ENCODE measurements at places on chromosomes 2 and 18.

DNA sequence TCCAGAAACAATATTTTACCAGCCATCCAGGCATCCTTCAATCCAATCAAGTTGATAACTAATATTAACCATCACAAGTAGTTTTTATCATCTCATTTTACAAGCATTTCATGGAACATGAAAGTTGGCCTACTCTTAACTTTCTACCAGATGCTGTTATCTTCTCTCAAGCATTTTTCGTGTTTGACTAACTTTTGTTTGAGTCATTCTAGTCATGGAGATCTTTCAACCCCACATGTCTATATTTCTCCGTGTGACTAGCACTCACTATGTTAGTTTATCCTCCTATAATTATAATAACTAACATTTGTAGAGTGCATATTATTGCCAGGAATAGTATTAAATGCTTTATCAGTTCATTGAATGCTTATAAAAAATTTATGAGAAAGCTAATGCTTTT is 307.0 kb upstream of the CWC22 start:
- no peak for DNase-seq

DNA sequence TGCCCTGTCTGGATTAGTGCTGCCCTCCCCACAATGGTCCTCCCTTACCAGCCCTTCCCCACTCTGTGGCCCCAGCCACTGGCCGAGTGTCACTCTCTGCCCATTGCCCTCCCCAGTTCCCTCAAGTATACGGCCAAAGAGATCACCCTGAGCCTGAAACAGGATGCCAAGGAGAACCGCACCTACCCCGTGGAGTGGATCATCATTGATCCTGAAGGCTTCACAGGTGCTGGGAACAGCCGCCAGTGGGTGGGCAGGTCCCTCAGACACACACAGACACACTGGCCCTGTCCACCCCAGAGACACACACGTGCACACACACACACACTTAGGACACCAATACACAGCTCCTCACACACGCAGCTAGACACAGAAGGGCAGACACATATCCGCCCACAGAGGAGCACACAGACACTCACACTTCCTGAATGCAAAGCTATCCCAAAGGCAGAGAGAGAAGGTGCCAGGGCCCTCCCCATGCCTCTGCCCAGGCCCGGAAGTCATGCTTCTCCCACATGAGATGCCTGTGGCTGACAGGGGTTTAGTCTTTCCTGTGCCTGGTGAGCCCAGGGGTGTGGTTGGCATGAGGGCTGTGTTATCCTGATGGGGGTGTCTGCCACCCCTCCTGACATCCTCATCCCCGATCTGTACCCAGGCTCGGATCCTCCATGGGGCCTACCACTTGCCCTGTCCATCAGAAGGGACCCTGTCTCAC is 2.9 kb downstream of the CHRND start:
- no peak for DNase-seq

- no peak for DNase-seq
Measured at GRCh38 chr18:21454725-21455124, 145.8 kb downstream of the ESCO1 start.

- DNase-seq: peak; percentile 92
Measured at GRCh38 chr18:11688972-11689668, at the start of gene GNAL. Gene GNAL (plus strand): TSS chr18:11689264. CDS start chr18:11689564, 300 bp downstream.

- DNase-seq: no peak
Measured at GRCh38 chr18:32040936-32041335, 22.3 kb downstream of the RNF125 start.

DNA sequence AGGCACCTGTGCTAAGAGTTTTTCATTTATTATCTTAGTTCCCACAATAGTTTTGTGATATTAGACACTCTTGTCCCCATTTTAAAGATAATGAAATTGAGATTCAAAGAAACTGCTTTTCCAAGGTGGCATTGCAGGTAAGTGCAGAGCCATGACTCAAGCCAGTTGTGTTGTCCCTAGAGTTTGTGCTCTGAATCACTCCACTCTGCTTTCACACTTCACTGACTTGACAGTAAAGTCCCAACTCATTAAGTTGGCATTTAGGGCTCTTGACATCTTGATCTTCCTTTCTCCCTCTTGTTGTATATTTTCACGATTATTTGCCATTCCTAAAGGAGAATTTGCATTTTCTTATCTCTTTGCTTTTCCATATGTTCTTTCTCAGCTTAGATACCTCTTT is 114.3 kb downstream of the DIS3L2 start:
- DNase-seq: no peak

DNA sequence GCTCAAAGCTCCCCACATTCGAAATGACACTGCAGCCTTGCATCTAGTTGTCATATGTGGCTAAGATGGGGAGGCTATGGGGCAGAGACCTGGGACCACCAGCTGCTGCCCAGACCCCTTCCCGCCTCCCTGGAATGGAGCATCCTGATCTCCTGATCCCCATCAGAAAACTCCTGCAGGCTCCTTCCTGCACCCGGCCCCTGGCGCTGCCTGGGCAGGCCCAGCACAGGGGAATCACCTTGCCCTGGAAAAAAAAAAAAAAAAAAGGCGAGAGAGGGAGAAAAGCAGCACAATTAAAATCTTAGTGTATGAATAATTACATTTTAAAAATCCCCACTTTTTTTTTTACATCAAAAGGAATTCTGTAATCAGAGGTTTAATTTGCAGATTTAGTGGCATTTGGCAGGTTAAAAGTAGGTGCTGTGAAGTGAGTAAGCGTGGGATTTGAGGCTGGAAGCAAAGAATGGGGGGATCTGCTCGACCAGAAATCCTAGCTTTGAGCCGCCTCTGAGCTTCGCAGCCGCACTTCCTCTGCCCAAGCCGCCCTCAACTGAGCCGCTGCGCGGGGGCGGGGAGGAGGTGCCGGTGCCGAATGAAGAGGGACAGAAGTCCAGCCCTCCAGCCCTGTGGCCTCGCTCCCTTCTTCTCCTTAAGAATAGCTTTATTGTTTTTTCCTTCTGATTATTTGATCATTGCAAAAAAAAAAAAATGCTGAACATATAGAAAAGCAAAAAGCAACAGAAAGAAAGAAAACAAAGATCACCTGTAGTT is 30.0 kb downstream of the THNSL2 start:
- DNase-seq: no peak

GRCh38 chr2:240998995-240999791 is 775 bp downstream of the SNED1 start:
- no peak for DNase-seq

- no peak for DNase-seq
Measured at GRCh38 chr2:127588241-127588640, 52.8 kb downstream of the MYO7B start.

DNA sequence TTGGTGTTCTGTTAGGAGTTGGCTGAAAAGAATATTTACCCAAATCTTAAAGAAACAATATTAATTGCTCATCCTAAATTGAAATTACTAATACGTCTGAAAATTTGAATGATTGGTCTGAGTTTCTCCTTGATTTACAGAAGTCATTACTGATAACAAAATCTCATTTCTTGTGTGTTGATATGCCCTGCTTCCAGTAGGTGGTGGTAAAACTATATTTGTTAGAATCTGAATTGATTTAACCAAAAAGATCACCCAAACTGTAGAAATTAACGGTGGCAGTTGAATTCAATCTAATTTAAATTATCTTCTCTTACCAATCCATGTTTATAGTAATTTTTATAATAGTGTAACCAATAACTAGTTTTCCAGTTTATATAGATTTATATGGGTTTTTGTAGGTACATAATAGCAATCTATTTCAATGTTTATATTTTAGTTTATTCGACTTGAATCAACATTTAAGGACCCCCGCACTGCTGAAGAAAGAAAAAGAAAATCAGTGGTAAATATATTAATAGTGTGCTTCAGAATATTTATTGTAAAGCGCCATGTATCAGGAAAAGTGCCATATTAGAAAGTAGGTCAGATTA is 38.3 kb downstream of the PAPOLG start:
- DNase-seq: no peak

DNA sequence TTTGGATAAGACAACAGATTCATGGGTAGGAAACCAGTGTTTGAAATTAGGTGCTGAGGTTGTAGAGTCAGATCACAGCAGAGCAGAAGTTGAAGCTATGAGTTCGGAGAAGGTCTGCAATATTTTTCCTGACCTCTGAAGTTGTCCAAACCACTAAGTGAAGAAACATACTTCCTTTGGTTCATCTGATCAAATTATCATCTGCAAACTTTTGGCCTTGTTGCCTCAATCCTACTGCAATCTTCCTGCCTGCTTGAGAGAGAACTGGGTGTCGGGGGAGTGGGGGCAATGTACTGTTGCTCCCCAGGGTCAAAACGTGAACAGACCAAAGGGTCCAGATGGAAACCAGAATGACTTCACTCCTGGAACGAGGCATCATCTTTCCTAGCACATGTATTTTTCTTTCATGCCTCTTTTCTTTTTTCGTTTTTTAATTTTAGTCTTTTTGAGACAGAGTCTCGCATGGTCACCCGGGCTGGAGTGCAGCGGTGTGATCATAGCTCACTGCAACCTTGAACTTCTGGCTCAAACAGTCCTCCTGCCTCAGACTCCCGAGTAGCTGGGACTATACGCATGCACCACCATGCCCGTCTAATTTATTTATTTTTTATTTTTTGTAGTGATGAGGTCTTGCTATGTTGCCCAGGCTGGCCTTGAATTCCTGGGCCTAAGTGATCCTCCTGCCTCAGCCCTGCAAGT is 42.7 kb downstream of the RAB31 start:
- DNase-seq: peak; percentile 68

GRCh38 chr18:70462078-70462439 is 173.2 kb downstream of the SOCS6 start:
- DNase-seq: no peak

GRCh38 chr2:119682578-119682977 is 3.6 kb downstream of the TMEM177 start:
- no peak for DNase-seq

GRCh38 chr2:142725386-142725785 is 152.1 kb upstream of the KYNU start:
- DNase-seq: no peak

DNA sequence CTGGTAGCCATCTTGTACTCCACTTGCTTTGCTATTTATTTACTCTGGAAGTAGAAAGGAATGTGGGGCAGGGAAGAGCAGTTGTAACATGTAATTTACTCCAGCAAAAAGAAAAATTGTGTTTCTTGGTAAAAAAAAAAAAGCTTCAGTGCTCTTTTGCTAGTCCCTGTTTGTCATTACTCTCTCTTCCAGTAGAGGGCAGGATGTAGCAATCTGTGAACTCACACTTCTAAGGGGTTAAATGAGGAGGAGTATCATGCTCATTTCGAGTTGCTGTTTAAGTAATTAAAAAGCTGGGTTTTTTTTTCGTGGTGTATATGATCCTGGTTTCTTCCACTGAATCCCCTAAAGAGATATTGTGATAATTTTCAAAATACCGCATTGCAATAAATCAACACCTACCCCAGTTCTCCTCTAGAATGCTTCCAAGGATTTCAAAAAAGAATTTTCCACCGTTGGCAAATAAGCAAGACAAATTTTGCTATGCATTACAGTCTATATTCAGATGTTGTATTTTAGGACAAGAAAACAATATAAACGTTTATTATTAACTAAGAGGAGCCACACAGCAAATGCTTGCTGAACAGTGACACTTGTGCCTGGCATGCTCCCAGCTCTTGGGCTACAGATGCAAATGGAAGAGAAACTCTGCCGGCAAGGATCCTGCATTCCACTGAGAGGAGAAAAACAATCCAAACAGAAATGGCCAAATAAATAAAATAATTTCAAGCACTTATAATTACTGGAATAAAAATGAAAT is 261.6 kb downstream of the ASXL3 start:
- no peak for DNase-seq

GRCh38 chr2:216044883-216045486 is 31.6 kb upstream of the MREG start:
- DNase-seq: no peak

- no peak for DNase-seq
Measured at GRCh38 chr2:63700271-63700670, 111.5 kb downstream of the MDH1 start.

GRCh38 chr2:40242315-40242714 is 209.6 kb downstream of the SLC8A1 start:
- no peak for DNase-seq

DNA sequence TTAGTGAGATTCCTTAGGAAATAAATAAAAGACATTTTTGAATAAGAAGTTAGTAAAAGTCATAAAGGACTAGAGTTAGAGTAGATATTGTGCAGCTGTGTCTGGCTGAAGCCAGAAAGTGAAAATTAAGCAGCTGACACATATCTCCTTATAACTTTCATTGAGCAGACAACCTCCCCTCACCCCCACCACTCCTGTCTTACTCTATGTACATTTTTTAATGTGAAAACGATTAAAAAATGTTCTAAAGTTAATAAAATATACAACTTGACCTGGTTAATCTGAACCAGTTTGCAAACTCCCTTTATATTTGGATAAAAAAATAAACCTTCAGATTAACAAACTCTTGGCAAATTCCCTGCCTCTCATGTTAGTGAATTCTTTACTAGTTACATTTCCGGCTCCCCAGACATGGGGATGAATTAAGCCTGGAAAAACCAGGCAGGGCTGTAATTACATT is 462.8 kb downstream of the MEIS1 start:
- no peak for DNase-seq

- peak; percentile 42 for DNase-seq
Measured at GRCh38 chr2:231306791-231307393, 88.6 kb upstream of the B3GNT7 start.

DNA sequence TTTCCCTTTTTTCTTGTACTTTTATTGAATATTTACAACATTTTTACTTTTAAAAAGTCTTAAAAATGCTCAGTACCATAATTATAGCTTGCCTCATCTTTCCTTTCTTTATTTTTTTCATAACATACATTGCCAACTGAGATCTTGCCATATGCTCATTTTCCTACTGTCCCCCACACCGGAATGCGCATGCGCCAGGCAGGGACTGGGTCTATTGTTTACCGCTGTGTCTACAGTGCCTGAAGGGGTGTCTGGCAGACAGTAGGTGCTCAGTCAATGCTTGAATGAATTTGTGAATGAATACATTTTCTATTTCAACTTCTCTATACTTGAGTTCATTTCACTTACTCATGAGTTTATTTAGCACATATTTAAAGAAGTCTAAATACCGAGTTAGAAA is 158.0 kb downstream of the CYP26B1 start:
- DNase-seq: peak; percentile 79

DNA sequence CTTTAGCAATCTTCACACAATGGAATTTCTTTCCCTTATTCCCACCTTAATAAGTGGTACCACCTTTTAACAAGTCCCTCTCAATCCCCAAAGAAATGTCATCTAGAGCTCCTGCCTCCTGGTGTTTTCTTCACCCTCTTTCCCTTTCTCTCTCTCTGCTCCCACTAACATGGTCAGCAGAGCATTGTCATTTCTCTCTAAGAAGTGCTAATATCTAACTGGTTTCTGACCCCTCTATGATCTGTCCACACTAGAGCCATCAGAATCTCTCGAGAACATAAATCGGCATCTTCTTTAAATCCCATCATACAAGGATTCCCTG is 161.2 kb upstream of the DTNA start:
- DNase-seq: no peak

DNA sequence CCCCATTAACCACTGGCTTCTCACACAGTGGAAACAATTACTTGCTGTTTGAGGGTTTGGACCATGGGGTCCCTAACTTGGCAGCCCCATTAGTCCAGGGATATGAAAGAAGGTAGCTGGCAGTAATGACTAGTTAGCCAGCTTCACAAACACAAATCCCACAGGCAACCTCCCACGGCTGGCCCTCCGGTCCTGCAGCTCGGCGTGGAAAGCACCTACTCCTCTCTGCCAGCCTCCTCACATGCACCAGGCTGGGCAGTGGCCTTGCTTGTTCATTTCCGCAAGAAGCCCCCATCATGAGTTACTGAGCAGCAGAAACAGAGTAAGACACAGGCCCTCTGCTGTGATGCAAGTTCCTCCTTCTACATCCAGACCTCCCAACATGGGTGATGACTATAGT is 13.7 kb downstream of the C1QL2 start:
- DNase-seq: no peak

All from esophagus muscularis mucosa (tissue), 4 donors.